ENCODE measurements at places on chromosomes 1 and 21. TPM values are rescaled to one million over a fixed set of nuclear protein-coding genes. Genes with fewer than 3 reads are reported as not detected.

- ATAC-seq = no peak
These were observed 99.6 kb upstream of the COG2 start for GRCh38 chr1:230542681-230543080.

DNA sequence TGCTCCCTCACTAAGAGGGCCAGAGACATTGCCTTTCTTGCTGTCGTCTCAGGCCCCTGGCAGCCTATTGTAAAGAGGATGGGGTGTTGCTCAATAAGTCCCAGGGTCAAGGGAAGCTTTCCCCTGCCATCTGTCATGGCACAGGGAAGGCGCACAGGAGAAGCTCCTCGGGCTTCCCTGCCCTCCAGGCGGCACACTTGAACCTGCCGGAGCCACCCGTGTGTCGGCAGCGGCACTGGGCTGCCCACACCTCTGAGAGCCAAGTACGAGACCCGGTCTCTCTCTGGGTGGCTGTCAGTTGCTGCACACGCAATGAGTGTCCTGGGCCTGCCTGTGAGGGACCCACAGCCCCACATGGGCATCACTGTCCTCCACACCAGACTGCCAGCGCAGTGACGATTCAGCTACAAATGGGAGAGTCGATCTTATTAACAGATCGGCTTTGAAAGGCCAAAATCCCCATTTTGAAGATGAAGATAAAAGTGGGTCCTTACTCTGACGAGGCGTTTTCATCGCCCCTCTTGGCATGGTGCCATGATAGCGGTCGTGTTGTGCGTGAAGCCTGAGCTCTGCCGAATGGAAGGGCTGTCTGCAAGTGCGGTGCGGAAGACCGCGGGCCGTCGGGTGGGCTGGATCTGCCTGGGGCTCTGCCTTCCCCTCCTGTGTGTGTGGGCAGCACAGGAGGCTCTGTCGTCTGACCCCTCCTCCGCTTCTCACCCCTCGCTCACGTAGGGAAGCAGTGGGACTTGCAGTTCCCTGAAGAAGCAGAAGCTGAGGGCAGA, 29.2 kb upstream of the PDXK start:
- no peak for ATAC-seq

GRCh38 chr1:98854137-98854536, 150.5 kb downstream of the PLPPR5 start:
- no peak for ATAC-seq

DNA sequence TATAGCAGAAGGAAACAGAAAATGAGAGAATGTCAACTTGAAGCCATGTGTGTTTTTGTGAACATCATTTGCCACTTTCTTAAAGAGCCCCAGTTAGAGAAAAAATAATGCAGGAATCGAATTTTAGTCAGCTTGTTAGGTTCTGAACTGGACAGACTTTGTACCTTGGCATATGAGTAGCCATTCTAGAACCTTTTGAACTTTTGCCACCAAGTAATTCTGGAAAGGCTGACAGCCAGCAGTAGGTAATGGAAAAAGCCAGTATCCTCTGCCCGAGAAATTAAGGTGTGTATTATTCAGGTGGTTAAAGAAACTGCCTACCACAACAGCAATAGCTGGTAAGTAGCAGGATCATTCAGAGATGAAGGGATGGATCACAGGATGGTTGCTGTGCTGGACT, 20.7 kb downstream of the LRRC8D start:
- ATAC-seq = no peak

- ATAC-seq = no peak
These were observed 17.8 kb upstream of the GUCA2B start for GRCh38 chr1:42135426-42135825.

GRCh38 chr1:211621447-211622198, 42.7 kb upstream of the SLC30A1 start:
- ATAC-seq = peak; percentile 60

DNA sequence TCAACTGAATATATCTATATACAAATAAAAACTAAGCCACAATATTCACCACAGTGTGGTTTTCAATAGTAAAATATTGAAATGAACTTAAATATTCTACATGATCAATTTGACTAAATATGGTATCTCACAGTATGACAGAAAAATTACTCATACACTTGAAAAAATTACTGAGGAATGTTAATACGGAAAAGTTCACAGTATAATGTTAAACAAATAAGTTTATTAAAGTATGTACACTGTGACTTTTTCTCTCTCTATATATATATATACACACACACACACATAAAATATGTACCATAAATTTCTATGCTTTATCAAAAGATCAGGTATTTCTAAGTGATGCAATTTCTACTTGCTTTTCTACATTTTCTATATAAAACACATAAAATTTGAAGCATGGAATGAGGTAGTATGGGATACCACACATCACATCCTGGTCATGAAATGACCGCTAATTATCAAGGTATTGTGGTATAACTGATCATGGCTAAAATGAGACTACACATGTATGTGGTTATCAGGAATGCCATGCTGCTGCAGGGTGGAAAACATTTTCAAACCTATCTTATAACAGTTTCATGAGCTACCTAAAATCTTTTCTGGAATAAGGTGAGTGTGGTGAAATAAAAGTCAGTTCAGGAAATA, 102.3 kb downstream of the CDC42BPA start:
- ATAC-seq = no peak

GRCh38 chr1:227869851-227870305, 54.4 kb downstream of the PRSS38 start:
- ATAC-seq = no peak

DNA sequence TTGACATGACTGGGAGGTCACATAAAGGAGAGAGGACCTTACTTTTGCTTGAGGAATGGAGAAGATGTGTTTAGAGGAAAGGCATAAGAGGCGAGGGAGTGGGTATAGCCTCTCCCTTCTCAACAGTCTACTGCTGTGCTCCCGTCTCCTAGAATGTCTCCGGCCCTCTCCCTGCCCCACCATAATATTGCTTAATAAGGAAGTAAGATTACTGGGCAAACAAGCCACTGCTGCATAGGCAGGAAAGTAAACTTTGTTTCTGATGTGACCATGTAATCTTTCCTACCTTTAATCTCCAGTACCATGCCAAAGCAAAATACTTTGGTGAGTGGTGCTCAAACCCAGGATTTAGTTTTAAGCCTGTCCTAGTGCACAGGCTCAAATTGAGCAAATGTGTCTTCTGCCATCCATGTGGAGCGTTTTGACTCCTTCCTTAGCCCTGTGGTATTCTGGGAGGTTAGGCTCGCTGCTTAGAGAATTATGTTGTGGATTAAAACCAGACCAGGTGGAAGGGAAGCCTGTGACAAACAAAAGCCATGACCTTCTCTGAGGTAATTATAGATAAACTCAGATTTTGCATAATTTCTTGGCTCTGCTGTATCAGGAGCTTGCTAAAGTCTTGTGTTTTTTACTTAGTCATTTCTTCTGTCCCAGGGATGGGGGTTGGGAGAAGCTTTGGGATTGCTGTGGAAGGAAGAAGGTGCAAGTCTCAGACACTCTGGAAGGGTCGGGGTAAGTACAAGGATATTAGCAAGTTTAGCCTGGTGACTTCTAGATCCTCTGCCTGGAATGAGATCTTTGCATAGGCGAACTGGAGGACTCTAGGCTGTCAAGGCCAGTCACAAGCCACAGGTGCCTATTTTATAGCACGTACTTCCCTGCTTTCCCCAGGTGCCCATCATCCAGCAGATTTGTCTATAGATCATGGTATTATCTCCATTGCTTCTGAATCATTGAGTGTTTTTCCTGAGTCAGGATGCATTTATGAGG, 34.5 kb upstream of the DIPK1A start:
- ATAC-seq = no peak

DNA sequence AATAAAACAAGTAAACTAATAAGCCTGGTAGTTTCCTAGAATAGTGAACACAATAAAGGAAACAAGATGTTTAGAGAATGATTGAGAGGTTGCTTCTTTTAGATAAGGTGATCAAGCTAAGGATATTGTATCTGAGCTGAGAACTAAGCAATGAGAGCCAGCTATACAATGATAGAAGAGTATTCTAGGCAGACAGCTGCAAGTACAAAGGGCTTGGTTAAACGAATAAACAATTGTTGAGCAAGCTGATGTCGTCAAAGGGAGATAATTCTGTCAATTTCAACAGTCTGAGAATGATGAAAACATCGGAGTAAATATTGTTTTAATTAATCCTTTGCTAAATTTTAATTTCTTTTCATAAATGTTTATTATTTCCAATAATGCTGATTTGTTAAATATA, 5.5 kb upstream of the FH start:
- no peak for ATAC-seq

GRCh38 chr1:112548547-112548946, 39.8 kb downstream of the WNT2B start:
- ATAC-seq = no peak

- no peak for ATAC-seq
These were observed 40.5 kb upstream of the RALGPS2 start for GRCh38 chr1:178684542-178685000.

GRCh38 chr1:163069142-163069541, at the start of gene RGS4:
Gene RGS4 (plus strand): TSS chr1:163069361. CDS start chr1:163069485, 124 bp downstream.
- peak; percentile 100 for ATAC-seq

DNA sequence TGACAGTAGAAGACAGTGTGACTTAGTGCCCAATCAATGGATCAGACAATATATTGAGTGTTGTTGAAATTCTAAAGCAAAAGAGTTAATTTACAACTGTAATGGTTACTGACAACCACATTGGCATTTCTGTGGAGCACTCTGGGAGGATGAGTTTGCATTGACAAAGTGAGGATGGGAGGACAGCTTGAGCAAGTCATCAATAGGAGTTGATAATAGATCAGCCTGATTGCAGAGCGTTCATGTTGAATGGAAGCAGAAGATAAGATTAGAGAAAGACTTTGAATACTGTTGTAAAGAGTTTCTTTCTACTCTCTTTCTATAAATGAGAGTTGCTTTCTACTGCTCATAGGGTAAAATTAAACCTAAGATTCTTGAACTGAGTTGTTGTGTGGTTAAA, 3.9 kb downstream of the EEIG2 start:
- ATAC-seq = no peak

LRRC38 gene
- 1.00 TPM for total RNA-seq

LCE1E gene
- not detected for total RNA-seq

FAM229A gene
- total RNA-seq = 1.1 TPM

AMY2A gene
- not detected for total RNA-seq

CD1B gene
- not detected for total RNA-seq

OR2G6 gene
- total RNA-seq = 0.24 TPM

INAVA gene
- total RNA-seq = 0.19 TPM

TIE1 gene
- total RNA-seq = 19.5 TPM
